NCI-H460 (cell line): ENCODE measurements at places on chromosomes 1 and 21. TPM values are rescaled to one million over a fixed set of nuclear protein-coding genes. Genes with fewer than 3 reads are reported as not detected.

Gene BRDT
- total RNA-seq = not detected in 2 replicates

Gene APOBEC4
- not detected in 2 replicates for total RNA-seq

Gene KCNJ9
- not detected in 2 replicates for total RNA-seq

Gene MRPL9
- total RNA-seq = 157 and 173 TPM in 2 replicates

Gene CLIC6
- total RNA-seq = not detected in 2 replicates

Gene S100A12
- total RNA-seq = not detected in 2 replicates

Gene RAD54L
- total RNA-seq = 5.3 and 6.6 TPM in 2 replicates

Gene TSPAN1
- 0.07 and 1.0 TPM in 2 replicates for total RNA-seq

Gene SLC2A5
- total RNA-seq = not detected in 2 replicates

Gene SLC5A9
- total RNA-seq = not detected in 2 replicates

Gene TRIM45
- total RNA-seq = 2.4 and 2.9 TPM in 2 replicates

Gene LGR6
- 0.15 and 0.46 TPM in 2 replicates for total RNA-seq
